CD4-positive, CD25-positive, alpha-beta regulatory T cell (primary cell): ENCODE measurements at places on chromosomes 5 and 9.

DNA sequence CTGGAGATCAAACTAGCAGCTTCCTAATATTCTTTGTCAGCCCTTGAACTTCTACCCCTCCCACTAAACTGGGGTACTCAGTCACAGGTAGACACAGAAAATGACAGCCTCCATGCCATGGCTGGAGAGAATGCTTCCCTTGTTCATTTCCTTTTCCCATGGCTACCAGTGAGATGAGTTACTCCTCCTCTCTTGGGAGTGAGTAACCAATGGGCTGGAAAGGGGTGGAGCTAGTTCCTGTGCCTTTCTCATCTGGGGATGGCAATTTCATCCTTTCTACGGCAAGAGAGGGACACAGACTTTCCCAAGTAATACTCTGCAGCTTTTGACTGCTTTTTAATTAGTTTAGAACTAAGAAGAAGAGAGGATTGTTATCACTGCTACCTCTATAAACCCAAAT lies 1045.6 kb upstream of the WWC1 start:
- DNase-seq = no peak

- no peak for DNase-seq
These were observed 115.3 kb upstream of the PCSK5 start for GRCh38 chr9:75775166-75775565.

DNA sequence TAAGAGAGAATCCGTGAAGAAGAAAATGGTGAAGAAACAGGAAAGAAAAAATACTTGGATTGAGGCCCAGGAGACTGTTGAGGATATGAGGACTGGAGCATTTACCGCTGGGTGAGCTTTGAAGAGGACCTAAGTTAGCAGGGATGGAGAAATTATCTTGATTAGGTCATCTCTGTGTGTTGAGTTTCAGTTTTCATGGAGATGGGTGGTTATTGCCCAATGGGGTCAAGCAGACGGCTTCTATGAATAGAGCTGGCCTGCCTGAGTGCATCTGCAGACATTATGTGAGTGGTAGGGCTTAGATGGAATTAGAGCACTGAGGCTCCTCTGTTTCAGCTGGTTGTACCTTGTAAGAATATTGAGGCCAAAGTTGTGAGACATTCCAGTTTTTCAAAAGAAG lies 245.4 kb upstream of the FBXL7 start:
- no peak for DNase-seq

GRCh38 chr5:67173959-67174358 lies 22.6 kb downstream of the CD180 start:
- DNase-seq = no peak

GRCh38 chr5:135341016-135341666 lies 57.9 kb downstream of the MACROH2A1 start:
- no peak for DNase-seq

GRCh38 chr9:95556521-95556920 lies 39.8 kb upstream of the PTCH1 start:
- DNase-seq = no peak

DNA sequence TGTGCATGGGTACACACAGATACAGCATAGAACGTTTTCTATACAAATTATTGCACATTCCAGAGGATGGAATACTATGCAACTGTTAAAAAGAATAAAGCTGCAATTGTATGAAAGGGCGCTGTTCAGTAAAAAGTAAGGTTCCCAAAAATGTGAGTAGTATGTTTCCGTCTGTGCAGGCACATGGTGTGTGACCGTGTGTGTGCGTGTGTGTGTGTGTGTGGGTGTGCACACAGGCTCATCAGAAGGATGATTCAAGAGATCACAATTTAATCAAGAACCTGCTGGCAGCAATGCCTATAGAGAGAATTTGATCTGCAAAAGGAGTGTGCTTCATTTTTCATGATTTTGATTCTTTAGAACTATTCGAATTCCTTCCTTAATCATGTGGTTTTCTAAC lies 76.3 kb downstream of the SEMA4D start:
- no peak for DNase-seq

GRCh38 chr5:956941-957747 lies 51.5 kb upstream of the NKD2 start:
- peak; percentile 69 for DNase-seq

- DNase-seq = no peak
These were observed 2.2 kb downstream of the SGCD start for GRCh38 chr5:156329171-156329611.

- DNase-seq = no peak
These were observed 2.2 kb upstream of the LCN6 start for GRCh38 chr9:136750526-136750925.

DNA sequence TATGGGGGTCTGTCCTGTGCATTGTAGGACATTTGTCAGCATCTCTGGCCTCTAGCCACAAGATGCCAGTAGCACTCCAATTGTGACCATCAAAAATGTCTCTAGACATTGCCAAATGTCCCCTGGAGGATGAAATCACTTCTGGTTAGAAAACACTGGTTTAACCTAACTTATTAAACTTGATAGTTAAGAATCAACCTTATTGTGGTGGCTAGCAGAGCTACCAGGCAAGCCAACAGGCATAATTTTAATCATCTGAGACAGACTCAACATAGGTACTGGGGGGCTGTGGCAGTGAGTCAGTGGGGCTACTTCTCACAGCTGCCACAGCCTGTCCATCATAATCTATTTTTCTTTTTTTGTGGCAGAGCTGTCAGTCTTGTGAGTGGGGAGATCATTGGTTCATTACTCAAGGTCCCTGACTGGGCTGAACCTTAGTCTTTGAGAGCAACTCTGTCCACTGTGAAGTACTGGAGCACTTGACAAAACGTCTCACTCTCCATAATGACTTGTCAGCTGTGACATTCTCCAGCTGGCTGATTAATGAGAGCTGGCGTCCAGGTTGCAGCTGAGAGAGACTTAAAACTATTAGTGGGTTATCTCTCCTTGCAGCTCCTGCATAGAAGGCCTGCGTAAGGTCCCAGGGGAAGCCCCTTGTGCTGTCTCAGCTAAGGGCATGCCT lies 107.9 kb downstream of the DCP2 start:
- DNase-seq = no peak

GRCh38 chr5:173392-174290 lies 17.7 kb upstream of the LRRC14B start:
- no peak for DNase-seq

DNA sequence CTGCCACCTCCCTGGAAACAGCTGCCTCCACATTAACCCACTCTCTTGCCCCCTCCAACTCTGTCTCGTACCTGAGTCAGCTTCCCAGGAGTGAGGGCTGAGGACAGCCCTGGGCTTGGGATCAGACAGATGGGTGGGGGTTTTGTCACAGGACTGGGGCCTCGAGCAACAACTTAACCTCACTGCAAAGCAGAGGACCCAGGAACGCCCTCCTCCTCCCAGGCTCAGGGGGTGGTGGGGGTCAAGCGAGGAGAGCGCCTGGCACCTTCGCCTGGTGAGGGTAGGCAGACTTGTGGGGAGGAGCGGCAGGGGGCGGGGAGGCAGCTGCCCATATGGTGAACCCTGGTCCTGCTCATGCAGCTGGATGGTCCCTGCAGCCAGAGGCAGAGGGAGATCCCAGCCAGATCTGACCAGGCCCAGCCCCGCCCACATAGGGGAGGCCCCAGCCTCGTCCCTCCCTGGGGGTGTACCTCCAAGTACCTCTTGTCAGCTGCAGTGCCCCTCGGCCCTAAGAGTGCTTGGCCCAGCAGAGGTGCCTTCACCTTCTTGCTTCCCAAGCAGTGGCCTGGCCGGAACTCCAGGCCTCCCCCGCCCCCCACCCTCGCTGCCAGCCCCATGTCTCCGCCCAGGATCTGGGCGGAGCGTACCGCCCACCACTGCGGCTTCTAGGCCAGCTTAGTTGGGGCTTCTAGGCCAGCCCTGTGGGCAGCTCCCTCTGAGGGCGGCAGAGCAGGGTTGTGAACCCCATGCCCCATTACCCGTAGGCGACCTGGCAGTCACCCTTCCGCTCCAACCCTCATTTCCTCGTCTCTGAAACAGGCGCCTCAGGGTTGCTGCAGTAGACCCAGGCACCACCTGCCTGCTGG lies at the start of gene SARDH:
SARDH (minus strand) TSS at position 579 of the 866 bp plus-strand sequence. CDS start 4,179 bp downstream, outside the sequence.
- peak; percentile 23 for DNase-seq

- DNase-seq = no peak
These were observed 44.2 kb upstream of the LMNB1 start for GRCh38 chr5:126732716-126733115.

GRCh38 chr9:8156346-8156745 lies 356.8 kb upstream of the DMAC1 start:
- DNase-seq = no peak

- DNase-seq = no peak
These were observed 631 bp upstream of the RCL1 start for GRCh38 chr9:4792054-4792571.

DNA sequence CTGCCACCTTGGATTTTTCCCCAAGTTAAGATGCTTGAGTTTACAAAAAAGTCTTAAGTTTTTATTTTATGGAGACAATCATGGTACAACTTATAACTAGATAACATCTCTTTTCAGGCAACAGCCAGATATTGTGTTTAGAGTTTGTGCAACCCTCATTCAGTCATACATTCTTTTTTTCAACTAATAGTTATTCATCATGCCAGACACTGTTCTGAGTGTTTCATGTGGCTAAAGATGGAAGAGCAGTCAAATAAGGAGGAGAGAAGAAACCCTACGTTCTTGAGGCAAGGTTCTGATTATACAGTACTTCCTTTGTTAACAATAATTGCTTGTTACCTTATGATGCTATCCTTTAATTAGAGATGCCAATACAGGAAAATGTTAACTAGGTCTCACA lies 42.1 kb upstream of the ZNF462 start:
- DNase-seq = no peak

GRCh38 chr5:58746321-58746720 lies 163.4 kb downstream of the RAB3C start:
- DNase-seq = no peak

DNA sequence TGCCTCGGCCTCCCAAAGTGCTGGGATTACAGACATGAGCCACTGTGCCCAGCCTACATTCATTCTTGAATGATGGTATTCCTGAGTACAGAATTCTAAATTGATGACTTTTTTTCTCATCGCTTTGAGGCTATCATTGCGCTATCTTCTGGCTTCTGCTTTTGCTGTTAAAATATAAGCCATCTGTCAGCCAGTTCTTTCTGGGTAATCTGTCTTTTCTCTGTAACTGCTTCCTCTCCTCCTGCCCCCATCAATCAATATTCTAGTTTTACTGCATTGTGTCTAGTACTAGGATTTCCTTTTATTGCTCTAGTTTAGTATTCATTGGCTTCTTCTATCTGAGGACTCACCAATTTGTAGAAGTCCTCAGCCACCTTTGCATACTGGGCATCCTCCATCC lies 89.0 kb downstream of the PLPP1 start:
- no peak for DNase-seq
